M059J (cell line): ENCODE measurements at places on chromosomes 1 and 21. TPM values are rescaled to one million over a fixed set of nuclear protein-coding genes. Genes with fewer than 3 reads are reported as not detected.
A peak's percentile ranks its signal among the peaks of the same experiment; 100 is the strongest.

The CHODL gene
- 0.76 TPM in 1 of 2 replicates, not detected in the other for total RNA-seq

DNA sequence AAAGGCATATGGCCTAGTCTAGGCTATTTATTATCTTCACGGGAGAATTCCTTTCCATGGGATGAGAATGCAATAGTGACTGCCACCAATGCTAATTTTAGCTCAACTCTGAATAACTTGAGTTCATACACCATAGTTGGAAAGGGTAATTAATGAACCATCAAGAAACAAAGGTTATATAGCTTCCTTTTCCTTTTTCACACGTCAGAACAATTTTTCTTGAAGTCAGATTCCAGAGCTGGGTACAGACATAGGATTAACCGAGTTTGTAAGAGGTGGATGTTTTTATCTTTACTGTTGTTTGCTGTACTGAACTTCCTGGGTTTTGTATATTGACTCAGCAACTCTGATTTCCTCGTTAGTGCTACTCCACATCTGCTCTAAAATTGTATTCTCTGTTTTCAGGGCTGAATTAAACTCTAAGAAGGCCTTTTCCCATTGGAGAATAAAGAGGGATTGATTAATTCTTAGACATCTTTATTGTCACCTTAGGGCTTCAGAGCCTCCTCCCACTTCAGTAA is 262.0 kb downstream of the NUF2 start:
- DNase-seq = no peak

DNA sequence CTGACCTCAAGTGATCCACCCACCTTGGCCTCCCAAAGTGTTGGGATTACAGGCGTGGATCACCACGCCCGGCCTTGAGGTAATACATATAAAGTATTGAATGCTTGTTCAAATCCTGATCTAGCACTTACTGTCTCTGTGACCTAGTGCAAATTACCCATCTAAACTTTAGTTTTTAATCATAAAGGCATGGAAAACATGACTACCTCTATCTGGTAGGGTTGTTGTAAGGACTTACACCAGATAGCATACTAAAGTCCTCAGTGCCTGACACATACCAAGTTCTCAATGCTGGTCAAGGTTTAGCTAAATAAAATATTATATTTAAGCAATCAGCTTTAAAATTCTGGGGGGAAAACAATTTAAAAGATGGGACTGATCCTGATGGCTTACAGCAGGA is 38.3 kb downstream of the RAB3GAP2 start:
- DNase-seq = no peak

GRCh38 chr21:35381743-35382310 is 332.7 kb upstream of the RUNX1 start:
- no peak for DNase-seq

The ATP6V1G3 gene
- 0.84 TPM in 1 of 2 replicates, not detected in the other for total RNA-seq

The TCHHL1 gene
- total RNA-seq = not detected in 2 replicates

DNA sequence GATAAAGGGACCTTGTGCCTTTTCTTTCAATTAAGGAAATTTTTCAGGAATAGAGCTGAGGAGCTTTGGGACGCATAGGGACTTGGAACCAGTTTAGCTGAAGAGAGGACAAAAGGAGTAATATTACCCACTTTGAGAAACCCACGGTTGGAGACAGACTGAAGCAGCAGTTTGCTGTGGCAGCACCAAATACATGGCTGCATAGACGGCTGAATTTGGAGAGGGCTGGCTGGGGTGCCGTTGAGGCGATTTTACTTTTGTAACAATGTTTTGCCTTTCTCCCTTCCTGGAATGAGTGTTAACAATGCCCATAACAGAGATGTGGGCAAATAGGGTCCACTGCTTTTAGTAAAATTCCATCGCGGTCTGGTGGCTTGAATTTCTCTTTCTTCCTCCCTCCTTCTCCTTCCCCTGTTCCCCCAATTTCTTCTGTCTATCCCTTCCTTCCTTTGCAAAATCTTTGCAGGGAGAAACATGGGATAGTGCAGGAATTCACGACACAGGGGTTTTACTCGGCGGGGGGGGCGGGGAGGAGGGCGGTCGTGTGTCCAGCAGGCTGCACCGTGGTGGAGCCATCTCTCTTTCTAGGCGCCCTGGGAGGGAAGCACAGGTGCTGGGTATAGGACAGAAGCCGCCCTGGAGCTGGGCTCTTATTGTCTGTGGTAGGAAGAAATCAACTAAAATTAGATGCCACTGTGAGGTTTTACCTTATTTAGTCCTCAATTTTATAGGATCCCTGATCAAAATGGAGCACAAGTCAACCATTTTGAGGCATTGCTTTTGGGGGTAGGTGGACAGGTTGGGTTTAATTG is 6.8 kb downstream of the LHX4 start:
- DNase-seq = no peak

DNA sequence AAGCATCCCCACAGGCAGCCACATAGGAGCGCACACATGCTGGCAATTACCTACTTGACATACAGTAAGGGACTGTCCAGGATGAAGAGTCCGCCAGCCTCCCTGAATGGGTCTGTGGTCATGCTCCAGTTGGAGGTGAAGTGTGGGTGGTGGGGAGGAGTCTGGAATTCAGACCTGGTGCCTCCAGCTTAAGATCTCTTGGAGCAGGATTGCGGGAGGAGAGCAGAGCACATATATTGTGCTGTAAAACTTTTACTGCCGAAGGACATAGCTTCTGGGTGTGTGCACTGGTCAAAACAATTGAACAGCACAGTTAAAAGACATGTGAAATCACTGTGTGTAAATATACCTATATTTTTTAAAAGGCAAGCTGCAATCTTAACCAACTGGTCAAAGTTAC is 17.9 kb downstream of the STK40 start:
- no peak for DNase-seq

The CCDC27 gene
- not detected in 2 replicates for total RNA-seq

The RGS5 gene
- total RNA-seq = 0.54 and 7.0 TPM in 2 replicates

DNA sequence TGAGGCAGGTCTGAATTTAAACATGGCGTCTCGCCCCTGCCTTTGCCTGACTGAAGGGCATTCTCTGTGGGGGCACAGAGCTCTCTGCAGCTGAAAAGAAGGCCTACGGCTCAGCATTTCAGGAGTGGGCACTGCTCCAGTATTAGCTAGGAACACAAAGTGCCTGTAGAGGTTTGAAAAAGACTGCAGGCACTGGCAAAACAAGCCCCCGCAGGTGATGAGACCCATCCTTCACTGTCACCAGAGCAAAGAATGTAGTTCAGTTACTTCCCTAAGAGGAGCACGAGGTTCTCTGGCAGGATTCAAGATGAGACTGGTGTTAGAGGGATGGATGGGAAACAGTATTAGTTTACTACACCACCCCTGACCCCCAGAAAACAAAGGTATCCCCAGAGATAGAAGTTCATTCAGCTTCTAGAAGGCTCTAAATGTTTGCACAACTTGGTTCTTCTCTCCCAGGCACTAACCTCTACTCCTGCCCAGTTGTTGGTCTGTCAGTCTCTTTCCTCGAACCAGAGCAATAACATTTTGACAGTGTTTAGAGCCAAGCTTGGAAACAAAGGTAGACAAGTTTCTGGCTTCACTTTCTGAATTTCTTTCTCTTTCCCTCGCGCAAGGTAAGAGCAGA is 101.9 kb upstream of the KCNE2 start:
- no peak for DNase-seq

The DDAH1 gene
- total RNA-seq = 71.0 and 82.7 TPM in 2 replicates

DNA sequence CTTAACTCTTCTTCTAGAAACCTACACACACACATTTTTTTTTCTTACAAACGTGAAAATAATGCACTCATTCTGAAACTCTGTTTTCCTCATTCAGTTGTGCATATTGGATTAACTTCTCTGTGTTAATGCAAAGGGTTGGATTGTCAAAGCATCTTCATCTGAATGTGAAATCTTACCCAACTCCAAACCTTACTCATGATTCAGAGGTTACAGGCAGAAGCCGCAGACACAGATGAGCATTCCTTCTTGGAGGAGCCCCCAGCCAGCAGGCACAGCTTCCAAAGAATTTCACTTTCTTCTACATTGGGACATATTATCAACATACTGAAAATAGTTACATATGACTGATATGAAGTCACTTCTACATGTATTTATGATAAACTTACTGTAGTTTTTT is 15.7 kb downstream of the PATJ start:
- DNase-seq = peak; percentile 2

DNA sequence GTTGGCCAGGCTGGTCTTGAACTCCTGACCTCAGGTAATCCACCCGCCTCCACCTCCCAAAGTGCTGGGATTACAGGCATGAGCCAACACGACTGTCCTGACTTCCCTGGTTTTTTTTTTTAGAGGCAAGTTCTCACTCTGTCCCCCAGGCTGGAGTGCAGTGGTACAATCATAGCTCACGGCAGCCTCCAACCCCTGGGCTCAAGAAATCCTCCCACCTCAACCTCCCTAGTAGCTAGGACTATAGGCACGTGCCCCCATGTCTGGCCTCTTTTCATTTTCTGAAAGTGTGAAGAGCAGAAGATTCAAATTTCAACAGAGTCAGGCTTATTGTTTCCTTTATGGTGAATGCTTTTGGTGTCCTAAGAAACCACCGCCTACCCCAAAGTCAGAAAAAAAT is 21.7 kb upstream of the SOX13 start:
- DNase-seq = no peak

DNA sequence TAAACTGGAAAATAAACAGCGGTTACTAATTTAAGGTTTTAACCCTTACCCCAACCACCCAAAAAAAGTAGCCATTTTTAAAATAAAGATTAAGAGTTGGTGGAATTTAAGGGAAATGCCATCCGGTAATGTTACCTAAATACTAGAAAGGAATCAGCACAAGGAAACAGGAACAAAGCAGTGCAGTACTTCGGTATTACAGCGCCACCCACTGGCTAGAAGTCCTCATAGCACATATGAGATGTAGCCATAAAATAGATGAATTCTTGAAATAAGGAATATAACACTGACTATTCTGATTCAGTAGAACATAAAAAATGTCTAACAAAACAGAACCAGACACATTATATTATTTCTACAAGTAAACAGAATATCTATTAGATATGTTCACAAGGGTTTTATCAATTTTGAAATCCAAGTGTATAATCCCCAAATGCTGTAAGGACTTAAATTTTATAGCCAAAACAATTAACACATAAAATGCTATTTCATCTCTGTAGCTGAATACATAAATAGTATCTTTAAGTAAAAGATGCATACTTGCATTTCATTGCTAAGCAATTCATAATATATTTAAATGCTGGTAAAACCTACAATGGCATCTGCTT is 58.8 kb downstream of the FRRS1 start:
- peak; percentile 67 for DNase-seq

- DNase-seq = no peak
Measured at GRCh38 chr1:220255204-220255603, 17.0 kb downstream of the RAB3GAP2 start.

DNA sequence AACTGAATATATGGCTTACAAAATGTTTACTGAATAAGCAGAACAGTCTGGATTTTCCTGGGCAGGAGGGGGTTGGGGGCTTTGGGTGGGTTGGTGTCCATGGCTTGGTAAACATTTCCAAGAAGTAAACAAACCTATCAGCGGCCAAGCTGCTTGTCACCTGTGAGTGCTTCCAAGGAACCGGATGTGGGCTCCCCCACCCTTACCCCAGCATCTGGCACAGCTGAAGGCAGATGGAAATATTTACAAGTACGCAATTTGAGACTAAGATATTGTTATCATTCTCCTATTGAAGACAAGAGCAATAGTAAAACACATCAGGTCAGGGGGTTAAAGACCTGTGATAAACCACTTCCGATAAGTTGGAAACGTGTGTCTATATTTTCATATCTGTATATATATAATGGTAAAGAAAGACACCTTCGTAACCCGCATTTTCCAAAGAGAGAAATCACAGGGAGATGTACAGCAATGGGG is at the start of gene CLCA1:
Gene CLCA1, plus strand, starts transcription at position 427 of the 477 bp plus-strand sequence. Its CDS starts 45 bp downstream, at position 472.
- DNase-seq = no peak

The PRMT2 gene
- total RNA-seq = 75.0 and 117 TPM in 2 replicates

DNA sequence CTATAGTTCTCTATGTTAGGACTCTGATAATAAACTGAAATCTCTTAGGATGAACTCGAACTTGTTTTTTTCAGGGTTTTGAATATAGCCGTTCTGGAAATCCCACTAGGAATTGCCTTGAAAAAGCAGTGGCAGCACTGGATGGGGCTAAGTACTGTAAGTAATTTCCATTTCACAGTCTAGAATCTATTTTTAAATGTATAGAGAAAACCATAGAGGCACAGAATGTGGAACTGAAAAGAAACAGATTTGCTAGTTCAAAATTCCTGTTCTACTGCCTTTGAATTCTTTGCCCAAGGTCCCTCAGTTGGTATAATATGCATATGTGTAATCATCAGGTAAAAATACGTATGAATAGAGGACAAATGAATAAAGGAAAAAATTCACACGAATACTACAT is 4.8 kb downstream of the CTH start:
- DNase-seq = no peak
